ENCODE measurements at places on chromosomes 11 and 22. TPM values are rescaled to one million over a fixed set of nuclear protein-coding genes. Genes with fewer than 3 reads are reported as not detected.

DNA sequence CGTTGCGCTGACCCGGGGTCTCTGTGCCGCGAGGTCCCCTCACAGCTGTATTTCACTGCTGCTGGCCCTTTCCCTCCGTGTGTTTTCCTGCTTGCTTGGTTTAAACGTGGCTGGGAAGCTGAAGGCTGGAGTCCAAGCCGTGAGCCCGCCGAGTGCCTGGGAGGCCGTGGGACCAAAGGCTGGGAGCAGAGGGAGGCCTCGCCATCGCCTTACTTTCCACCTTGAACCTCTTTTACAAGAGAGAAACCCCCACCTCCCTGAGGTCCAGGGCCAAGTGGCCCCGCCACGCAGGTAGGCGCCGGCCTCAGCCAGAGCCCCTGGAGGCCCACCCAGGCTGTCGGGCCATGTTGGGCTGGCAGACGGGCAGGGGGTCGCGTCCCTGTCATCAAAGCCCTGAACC is 411.6 kb downstream of the TBC1D22A start:
- H3K4me3 ChIP-seq, result no peak overlapping the region
- H3K27ac ChIP-seq, result no peak overlapping the region
- H3K36me3 ChIP-seq, result peaks cover 10% of the 10 kb centered on the region
- no peaks in the 10 kb centered on the region for H3K27me3 ChIP-seq
- no peaks in the 10 kb centered on the region for H3K4me1 ChIP-seq

GRCh38 chr11:126465573-126466188 is 110.2 kb downstream of the ST3GAL4 start:
- no peaks in the 10 kb centered on the region for H3K36me3 ChIP-seq
- H3K4me1 ChIP-seq, result peaks cover 21% of the 10 kb centered on the region
- peaks cover 11% of the 10 kb centered on the region for H3K27me3 ChIP-seq
- peak; percentile 34 for DNase-seq
- H3K4me3 ChIP-seq, result peak overlapping the region; percentile 37

DNA sequence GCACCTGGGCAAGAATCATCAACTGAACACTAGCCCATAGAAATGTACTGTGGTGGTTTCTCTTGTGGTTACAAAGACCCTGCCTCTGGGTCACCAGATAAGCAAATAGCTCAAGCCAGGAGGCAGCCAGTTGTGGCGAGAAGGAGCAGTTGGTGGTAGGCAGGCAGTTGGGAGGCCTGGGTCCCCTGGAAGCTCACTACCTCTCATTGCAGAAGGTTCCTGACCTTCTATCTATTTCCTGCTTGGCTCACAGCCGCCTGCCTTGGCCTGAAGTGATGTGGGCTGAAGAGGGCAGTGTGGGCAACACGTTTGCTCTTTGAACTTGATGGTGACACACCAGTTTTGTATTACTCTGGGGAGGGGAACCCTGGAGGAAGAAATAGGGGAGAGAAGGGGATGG is 34.7 kb downstream of the NECTIN1 start:
- peaks cover 19% of the 10 kb centered on the region for H3K4me1 ChIP-seq
- no peak overlapping the region for H3K4me3 ChIP-seq
- H3K27me3 ChIP-seq, result no peaks in the 10 kb centered on the region

Gene ZP1
- not detected for total RNA-seq

- H3K27me3 ChIP-seq, result no peaks in the 10 kb centered on the region
- H3K36me3 ChIP-seq, result no peaks in the 10 kb centered on the region
These were observed 571.7 kb downstream of the METTL15 start for GRCh38 chr11:28679795-28680468.

GRCh38 chr11:46410021-46410420 is 18.4 kb upstream of the CHRM4 start:
- H3K27me3 ChIP-seq, result no peaks in the 10 kb centered on the region
- no peak overlapping the region for H3K4me3 ChIP-seq
- DNase-seq, result no peak

Gene NPAS4
- 0.09 TPM for total RNA-seq

DNA sequence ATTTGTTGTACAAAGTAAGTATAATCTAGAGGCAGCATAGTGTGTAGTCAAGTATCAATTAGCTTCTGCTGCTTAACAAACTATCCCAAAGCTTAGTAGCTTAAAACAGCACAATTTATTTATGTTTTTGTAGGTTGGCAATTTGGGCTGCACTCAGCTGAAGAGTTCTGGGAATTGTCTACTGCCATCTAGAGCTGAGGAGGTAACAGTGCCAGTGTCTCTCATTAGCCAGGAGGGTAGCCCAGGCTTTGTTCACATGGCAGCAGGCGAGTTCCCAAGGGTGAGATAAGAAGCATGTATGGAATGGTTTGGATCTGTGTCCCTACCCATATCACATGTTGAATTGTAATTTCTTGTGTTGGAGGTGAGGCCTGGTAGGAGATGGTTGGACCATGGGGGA is 45.8 kb upstream of the SLN start:
- no peak overlapping the region for H3K4me3 ChIP-seq
- H3K4me1 ChIP-seq, result no peaks in the 10 kb centered on the region
- peaks cover 4% of the 10 kb centered on the region for H3K27me3 ChIP-seq

DNA sequence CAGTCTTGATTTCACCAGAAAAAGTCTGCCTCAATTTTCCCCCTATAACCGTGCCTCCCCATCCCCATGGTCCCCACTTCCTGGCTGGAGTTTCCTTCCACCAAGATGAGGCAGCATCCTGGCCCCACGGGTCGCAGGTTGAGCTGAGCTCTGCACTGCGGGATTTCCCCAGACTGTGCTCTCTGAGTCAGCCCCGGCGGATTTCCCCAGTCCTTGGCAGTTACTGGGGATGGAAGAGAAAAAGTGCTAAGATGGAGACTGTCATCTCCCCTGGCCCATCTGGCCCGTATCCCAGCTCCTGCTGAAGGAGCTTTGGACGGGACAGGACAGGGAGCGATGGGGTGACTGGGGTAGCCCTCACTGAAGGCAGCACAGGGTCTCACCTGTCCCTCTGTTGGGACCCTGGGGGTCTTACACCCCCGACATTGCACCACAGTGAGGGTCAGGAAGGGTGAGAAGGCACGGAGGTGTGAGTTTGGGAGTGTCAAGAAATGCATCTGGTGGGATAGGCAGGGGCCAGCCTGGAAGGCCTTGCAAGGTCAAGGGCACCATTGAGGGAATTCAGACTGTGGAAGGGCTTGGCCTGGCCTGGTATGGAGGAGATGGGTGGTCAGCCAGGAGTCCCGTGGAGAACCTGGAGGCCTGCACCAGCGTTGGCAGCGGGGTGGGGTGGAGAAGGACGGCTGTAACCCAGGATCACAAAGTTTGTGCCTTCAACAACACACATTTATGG is 36.5 kb downstream of the NADSYN1 start:
- H3K27ac ChIP-seq, result peak overlapping the region; percentile 90
- H3K4me1 ChIP-seq, result peaks cover 20% of the 10 kb centered on the region
- peak overlapping the region; percentile 26 for H3K4me3 ChIP-seq
- peaks cover 84% of the 10 kb centered on the region for H3K36me3 ChIP-seq
- no peaks in the 10 kb centered on the region for H3K27me3 ChIP-seq

DNA sequence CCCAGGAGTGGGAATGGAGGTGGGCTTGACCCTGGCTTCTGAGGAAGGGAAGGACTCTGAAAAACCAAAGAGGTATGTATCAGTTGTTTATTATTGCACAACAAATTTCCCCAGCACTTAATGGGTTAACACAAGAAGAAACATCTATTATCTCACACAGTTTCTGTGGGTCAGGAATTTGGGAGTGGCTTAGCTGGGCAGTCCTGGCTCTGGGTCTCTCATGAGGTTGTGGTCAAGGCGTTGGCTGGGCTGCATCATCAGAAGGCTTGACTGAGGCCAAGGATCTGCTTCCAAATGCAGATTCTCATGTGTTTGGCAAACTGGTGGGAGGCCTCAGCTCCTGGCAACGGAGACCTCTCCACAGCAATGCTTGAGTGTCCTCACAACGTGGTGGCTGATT is 17.5 kb upstream of the SMIM38 start:
- peaks cover 9% of the 10 kb centered on the region for H3K4me1 ChIP-seq
- peaks cover 2% of the 10 kb centered on the region for H3K27me3 ChIP-seq
- no peak overlapping the region for H3K27ac ChIP-seq
- no peak for DNase-seq

GRCh38 chr11:128905345-128906184 is 14.4 kb downstream of the KCNJ5 start:
- no peak overlapping the region for H3K27ac ChIP-seq
- DNase-seq, result no peak
- H3K36me3 ChIP-seq, result no peaks in the 10 kb centered on the region

DNA sequence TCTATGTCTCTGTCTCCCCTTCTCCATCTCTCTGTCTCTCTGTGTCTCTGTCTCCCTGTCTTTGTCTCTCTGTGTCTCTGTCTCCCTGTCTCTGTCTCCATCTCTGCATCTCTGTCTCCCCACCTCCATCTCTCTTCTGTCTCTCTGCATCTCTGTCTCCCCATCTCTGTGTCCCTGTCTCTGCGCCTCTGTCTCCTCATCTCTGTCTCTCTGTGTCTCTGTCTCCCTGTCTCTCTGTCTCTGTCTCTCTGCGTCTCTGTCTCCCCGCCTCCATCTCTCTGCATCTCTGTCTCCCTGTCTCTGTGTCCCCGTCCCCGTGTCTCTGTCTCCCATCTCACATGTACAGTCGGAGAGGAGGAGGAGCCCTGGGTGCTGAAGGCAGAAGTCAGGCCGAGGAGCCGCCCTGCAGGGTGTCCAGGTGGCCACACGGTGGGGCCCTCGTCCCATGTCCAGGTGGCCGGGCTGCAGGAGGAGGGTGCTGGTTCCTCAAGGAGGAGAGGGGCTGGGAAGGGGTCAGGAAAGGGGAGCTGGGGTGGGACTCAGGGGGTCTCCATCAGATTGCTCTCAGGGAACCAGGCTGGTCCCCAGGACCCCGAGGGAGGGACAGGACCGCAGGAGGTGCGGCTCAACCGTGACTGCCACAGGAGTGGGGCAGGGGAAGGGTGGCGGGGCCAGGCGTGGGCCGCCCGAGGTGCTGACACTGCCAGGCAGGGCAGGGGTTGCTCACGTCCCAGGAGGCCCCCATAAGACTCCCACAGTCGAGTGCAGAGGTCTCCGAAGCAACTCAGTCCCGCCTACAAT is 25.6 kb upstream of the TH start:
- H3K4me3 ChIP-seq, result no peak overlapping the region
- no peaks in the 10 kb centered on the region for H3K36me3 ChIP-seq
- peaks cover 3% of the 10 kb centered on the region for H3K4me1 ChIP-seq
- DNase-seq, result peak; percentile 56
- H3K27ac ChIP-seq, result no peak overlapping the region

Gene OR52A1
- not detected for total RNA-seq

- no peaks in the 10 kb centered on the region for H3K4me1 ChIP-seq
- H3K36me3 ChIP-seq, result peaks cover 57% of the 10 kb centered on the region
- no peak overlapping the region for H3K4me3 ChIP-seq
- no peaks in the 10 kb centered on the region for H3K27me3 ChIP-seq
- no peak overlapping the region for H3K27ac ChIP-seq
These were observed 19.3 kb downstream of the HSD17B12 start for GRCh38 chr11:43699870-43700269.

Gene RFPL1
- not detected for total RNA-seq

DNA sequence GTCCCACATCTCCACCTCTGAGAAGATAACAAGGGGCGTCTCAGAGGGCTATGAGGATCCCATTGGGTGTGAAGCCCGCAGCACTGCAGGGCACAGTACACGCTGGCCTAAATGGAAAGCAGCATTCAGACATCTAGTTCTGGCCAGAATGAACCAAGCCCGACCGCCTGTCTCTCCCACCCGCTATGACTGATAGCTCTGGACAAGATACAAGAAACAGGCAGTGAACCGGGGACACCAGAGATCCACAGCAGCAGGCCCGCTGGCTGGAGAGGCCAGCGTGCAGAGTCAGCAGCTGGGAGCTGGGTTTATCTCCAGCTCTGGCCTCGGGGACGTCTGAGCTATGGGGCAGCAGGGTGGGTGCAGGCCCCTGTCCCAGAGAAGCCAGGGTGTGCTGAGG is 9.6 kb downstream of the CERK start:
- peaks cover 44% of the 10 kb centered on the region for H3K36me3 ChIP-seq
- no peaks in the 10 kb centered on the region for H3K27me3 ChIP-seq
- H3K27ac ChIP-seq, result no peak overlapping the region
- H3K4me3 ChIP-seq, result no peak overlapping the region
- peaks cover 15% of the 10 kb centered on the region for H3K4me1 ChIP-seq

GRCh38 chr11:62892077-62892922 is 11.6 kb downstream of the SLC3A2 start:
- H3K27ac ChIP-seq, result no peak overlapping the region
- H3K36me3 ChIP-seq, result peaks cover 28% of the 10 kb centered on the region
- no peak overlapping the region for H3K4me3 ChIP-seq
- H3K4me1 ChIP-seq, result peaks cover 11% of the 10 kb centered on the region
- peaks cover 8% of the 10 kb centered on the region for H3K27me3 ChIP-seq
- no peak for DNase-seq

Gene OR8G1
- total RNA-seq, result not detected

Gene HOATZ
- not detected for total RNA-seq

DNA sequence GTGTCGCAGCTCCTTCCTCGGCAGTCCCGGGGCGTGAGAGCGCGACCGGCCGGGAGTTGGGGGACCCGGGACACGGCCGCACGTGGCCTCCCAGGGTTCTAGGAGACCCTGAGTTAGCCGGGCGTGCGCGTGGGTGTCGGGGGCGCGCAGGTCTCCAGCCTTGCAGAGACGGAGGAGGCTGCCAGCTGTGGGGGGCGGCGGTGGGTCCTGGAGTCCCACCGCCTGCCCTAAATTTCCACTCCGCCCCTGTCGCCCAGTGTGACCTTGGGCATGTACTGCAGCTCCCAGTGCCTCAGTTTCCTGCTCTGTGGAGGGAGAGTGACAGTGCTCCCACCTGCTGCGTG is 18.8 kb downstream of the RRP7A start:
- no peaks in the 10 kb centered on the region for H3K36me3 ChIP-seq
- no peak for DNase-seq
- no peak overlapping the region for H3K4me3 ChIP-seq
- peaks cover 4% of the 10 kb centered on the region for H3K27me3 ChIP-seq

DNA sequence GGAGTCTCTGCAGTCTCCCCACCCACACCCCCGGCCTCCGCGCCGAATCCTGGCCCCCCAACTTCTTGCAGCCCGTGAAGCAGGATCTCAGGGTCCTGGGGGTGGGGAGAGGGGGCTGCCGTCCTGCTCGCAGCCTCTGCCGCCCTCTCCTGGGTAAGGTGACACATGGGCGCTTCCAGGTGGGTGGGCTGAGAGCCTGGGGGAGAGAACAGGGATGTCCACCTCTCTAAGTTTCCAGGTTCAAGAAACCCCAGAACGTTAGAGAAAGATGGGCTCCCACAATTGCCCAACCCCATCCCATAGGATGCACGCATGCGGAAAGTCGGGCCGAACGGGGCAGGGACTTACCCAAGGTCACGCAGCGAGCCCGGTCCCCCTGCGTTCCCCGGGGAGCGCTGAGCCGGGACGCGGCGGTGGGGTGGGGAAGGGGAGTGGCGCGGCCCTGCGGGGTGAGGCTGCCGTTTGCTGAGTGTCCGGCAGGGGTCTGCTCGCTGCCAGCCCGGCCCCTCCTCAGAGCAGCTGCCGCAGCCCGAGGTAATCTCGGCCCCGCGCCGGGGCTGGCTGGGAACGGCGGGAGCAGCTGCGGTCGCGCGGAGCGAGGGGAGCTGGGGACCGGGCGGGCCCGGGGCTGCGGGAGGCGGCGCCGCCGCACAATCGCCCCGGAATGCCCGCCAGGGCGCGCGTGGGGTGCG is 705 bp upstream of the CAPN1 start:
- H3K4me3 ChIP-seq, result peak overlapping the region; percentile 86
- H3K27me3 ChIP-seq, result peaks cover 2% of the 10 kb centered on the region
- H3K27ac ChIP-seq, result peak overlapping the region; percentile 76
- peaks cover 13% of the 10 kb centered on the region for H3K36me3 ChIP-seq
- H3K4me1 ChIP-seq, result peaks cover 12% of the 10 kb centered on the region
- DNase-seq, result peak; percentile 61

All from activated T-helper 2 cell treated with anti-CD3 and anti-CD28 coated beads, Interferon-gamma antibody, Interleukin-2, Interleukin-4, amounts not matched to agents 10 μg/mL and 5 μg/mL and 100 μg/mL, durations not matched to agents 14 hours and 24 hours and 36 hours (primary cell).